ENCODE measurements at places on chromosomes 5 and 9.

GRCh38 chr9:27535701-27536118 lies 6.1 kb upstream of the MOB3B start:
- no peak for DNase-seq

DNA sequence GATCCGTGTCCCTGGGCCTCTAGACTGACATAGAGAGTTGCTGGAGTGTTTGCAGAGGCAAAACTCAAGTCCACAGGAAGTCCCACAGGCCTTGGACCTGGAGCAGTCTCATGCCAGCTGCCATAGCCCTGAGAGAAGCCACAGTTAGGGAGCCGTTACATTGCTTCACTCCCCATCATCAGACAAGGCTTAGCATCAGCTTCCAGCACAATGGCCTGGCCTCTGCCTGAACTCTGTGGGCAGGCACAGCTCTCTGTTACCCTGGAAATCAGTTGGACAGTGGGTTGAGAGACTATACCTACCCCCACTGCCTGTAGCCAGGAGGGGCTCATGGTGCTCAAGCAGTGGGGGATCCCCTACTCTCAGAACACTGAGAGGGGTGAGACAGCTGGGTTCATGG lies 16.2 kb upstream of the C9orf72 start:
- no peak for DNase-seq

DNA sequence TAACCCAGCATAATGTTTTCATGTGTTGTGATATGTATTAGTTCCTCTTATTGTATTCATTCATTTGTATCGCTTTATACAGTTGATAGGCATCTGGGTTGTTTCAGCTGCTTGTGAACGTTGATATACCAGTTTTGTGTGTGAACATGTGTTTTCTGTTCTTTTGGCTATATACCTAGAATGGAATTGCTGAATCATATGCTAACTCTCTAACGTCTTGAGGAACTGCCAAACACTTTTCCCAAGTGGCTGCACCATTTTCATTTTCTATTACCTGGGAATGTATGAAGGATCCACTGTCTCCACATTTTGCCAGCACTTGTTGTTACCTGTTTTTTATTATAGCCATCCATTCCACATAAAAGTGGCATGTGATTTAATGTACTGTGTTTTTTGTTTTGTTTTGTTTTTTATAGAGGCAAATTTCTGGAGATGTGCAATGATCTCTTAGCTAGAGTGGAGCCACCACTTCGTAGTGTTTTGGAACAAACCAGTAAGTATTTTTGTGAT lies 34.6 kb downstream of the HSPA4 start:
- no peak for DNase-seq

DNA sequence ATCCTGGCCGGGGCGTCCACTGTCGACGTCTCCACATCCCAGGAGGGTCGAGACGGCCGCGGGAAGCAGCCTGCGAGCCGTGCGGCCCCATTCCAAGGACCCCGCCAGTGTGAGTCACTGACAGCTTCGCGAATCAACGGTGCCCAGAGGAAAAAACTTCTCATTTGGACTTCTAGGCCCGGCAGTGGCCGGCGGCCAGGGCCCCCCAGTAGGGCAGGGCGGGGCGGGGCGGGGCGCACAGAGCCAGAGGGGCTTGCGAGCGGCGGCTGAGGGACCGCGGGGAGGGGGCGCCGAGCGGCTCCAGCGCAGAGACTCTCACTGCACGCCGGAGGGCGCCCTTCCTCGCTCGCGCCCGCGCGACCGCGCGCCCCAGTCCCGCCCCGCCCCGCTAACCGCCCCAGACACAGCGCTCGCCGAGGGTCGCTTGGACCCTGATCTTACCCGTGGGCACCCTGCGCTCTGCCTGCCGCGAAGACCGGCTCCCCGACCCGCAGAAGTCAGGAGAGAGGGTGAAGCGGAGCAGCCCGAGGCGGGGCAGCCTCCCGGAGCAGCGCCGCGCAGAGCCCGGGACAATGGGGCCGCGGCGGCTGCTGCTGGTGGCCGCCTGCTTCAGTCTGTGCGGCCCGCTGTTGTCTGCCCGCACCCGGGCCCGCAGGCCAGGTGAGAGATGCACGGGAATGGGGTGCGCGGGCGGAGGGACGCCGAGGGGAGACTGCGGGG lies at the start of gene F2R:
Gene F2R (plus strand): TSS at position 391 of the 720 bp plus-strand sequence. CDS start 182 bp downstream, at position 573.
- DNase-seq, result peak; percentile 70

DNA sequence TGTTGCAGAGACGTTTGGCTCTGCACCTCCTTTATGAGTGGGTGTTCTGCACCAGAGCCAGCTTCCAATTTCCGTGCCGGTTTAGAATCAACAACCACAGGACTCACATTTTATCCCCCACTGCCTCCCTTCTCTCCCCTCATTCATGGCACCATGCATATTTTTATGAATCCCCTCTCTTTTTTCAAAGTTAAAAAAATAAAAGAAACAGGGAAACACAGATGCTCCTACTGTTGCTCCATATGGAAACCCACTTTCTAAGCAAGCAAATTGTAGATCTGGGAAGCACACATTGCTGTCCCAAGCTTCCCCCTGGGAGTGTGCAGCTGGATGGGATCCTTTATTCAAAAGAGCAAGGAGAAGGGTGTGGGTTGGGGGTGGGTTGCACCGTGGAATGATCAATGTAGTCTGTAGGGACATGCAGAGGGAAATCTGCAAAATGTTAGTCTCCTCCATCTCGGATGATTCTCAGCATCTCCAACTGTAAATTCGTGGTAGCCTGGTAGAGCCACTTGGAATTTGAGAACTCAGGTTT lies 410.0 kb upstream of the ADAMTSL1 start:
- DNase-seq, result no peak

- no peak for DNase-seq
Measured at GRCh38 chr9:129643706-129644105, 1.8 kb upstream of the ASB6 start.

- DNase-seq, result no peak
Measured at GRCh38 chr9:10614196-10614800, 1.5 kb upstream of the PTPRD start.

- DNase-seq, result no peak
Measured at GRCh38 chr9:116605060-116605459, 82.0 kb upstream of the TRIM32 start.

GRCh38 chr9:113349445-113350094 lies at the start of gene BSPRY:
TSS of gene BSPRY (plus strand) at chr9:113349541. CDS start at chr9:113349580, 39 bp downstream.
- peak; percentile 50 for DNase-seq

DNA sequence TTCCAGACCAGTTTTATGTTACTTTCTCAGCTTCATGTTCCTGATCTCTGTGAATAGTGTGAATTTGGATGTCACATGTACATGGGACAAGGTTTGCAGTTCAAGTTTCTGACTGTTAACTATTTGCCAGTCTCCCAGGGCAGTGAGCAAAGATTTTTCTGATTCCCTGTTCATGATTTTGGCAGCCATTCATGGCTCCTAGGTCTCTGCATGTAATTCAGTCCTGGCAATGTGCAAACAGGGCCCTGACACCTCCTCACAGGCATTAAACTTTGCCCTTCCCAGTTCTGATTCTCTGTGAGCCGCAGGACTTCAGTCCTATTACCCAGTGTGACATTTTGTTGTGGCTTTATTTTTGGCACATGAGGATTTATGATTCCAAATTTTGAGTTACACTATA lies 349.7 kb downstream of the ARRDC3 start:
- DNase-seq, result no peak

DNA sequence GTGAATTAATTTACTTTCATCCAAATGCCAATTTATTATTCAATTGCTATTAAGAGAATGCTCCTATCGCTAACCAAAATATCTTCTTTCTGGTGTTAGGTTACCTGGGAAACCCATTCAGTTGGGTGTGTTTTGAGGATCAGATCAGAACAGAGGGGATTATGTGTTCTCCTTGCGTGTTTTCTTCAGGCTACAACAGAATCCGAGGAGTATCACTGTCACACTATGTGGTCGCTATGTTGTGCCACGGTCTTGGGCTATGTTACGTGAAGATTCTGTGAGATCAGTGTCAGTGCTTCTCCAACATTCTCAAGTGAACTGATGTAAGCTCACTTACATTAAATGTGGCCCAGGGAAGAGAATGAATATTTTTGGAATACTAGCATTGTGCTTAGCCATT lies 39.0 kb downstream of the ADCY2 start:
- no peak for DNase-seq

DNA sequence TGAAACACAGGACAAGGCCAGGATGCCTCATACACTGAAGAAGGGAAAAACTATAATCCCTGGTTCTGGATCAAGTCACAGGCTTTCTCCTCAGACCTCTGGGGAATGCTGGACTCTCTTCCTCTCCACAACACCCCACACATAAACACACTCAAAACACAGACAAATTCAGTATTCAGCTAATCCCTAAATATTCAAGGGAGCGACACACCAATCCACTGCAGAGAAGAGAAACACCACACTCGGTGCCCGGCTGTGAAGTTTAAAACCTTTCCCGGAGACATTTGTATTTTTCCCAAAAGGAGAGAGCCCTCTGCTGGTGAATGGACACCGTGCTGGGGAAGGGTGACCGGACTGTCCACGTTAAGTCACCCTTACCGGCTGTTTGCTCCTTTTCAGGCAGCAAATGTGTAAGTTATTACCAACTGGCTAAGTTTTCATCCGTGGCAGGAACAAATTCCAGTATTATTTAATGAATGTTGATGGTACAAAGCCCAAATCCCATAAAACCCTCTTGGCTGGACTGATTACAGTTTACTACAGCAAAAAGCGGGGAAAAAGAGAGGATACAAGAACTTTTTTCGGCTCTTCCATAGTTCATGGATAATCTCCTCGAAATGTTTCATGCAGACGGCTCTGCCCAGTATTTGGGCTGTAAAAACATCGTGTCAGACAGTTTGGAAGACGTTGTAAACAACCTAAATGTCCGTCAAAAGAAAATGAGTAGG lies 130.9 kb upstream of the SLC30A5 start:
- DNase-seq, result no peak

DNA sequence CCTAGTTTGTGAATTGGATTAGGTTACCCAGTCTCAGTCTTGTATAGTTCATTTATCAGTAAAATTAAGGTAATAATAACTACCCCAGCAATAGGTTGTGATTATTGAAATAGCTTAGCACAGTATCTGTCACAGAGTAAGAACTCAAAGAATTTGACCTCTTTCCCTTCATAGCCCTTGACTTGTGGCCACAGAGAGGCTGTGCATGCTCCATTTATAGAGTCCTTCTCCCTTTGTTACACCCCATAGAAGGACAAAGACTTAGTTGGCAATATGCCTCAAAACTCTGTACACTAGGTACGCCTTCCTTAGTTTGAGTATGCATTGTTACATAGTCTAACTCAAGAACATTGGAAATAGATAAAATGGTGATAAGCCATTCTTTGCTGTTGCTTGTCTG lies 257.2 kb downstream of the KCTD16 start:
- DNase-seq, result no peak

- DNase-seq, result no peak
Measured at GRCh38 chr5:138770977-138771376, 17.8 kb downstream of the CTNNA1 start.

GRCh38 chr9:137520614-137521404 lies 29.4 kb downstream of the PNPLA7 start:
- DNase-seq, result no peak

DNA sequence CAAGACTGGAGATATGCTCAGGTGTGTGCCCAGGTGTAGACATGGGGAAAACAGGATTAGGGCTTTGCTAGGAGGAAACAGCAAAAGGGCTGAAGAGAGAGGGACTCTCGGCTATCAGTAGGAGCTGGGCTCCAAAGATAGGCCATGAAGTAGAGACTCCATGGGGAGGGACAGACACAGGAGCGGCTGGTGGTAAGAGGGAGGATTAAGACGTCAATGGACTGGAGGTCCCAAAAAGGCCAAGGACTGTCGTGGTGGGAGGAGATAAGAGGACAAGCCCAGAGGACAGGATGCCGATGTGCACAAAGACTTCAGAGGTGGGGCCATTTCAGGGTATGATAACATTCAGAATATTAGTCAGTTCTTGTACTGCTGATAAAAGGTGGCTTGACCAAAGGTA lies 93.1 kb downstream of the SAXO1 start:
- no peak for DNase-seq

- DNase-seq, result peak; percentile 24
Measured at GRCh38 chr9:129835860-129836223, 584 bp downstream of the USP20 start.

- DNase-seq, result no peak
Measured at GRCh38 chr5:143870871-143871632, 59.1 kb downstream of the HMHB1 start.

- no peak for DNase-seq
Measured at GRCh38 chr9:116859763-116860162, 172.7 kb downstream of the TRIM32 start.

DNA sequence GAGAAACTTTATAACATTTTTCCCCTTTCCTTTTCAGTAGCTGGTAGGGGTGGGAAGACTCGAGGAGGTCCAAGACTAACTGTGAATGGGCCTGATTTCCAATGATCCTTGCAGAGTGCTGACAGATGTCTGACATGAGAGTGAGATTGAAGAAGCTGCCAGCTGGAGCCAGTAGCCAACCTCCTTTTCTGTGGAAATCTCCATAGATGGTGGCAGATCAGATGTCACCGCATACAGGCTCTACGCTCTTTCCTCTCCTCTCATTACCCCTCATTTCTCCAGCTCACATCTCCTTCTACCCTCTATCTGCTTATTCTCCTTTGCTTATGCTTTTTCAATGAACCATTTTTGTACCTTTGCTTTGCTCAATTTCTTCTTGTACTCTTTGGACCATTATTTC lies 395.2 kb upstream of the TNC start:
- no peak for DNase-seq

DNA sequence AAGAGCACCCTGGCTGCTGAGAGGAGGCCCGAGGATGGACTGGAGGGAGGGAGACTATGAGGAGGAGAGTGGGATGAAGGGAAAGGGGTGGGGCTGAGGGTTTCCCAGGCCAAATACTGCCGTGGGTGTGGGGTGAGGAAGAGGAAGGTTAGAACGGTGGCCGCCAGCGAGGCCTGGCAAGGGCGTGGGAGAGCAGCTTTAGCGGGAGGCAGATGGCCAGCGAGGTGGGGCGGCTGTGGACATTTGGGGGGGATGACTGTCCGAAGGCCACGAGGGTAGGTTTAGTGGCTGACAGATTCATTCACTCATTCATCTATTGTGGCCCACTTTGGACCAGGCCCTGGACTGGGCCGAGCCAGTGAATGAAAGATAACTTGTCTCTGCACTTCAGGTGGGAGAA lies 47.8 kb upstream of the NEURL1B start:
- no peak for DNase-seq

GRCh38 chr5:138077064-138077696 lies 6.7 kb upstream of the WNT8A start:
- DNase-seq, result peak; percentile 72

DNA sequence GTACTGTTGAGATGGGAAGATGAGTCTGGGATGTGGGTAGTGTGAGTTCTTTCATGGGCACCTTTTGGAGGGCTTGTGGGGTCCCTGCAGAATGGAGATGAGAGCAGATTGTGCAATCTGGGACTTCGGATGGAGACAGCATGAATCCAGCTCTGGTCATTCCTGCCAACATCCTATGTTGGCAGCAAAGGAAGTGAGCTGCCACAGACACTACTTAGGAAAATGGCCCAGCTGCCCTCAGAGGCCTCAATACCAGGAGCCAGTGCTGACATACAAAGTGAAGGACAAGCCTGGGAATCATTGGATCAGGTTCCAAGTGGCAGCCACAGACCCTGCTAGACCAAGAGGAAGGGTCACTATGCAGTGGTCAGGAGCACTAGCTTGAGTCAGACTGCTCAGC lies 402.8 kb downstream of the CDK5RAP2 start:
- DNase-seq, result no peak

Data from CD4-positive, alpha-beta T cell treated with Interleukin-17A for 4 hours (primary cell).